ENCODE measurements at places on chromosomes 1 and 21.
A peak's percentile ranks its signal among the peaks of the same experiment; 100 is the strongest.

- no peak for DNase-seq
These were observed 88.5 kb upstream of the VAV3 start for GRCh38 chr1:108053270-108054013.

- no peak for DNase-seq
These were observed 16.1 kb upstream of the AJAP1 start for GRCh38 chr1:4638345-4638729.

DNA sequence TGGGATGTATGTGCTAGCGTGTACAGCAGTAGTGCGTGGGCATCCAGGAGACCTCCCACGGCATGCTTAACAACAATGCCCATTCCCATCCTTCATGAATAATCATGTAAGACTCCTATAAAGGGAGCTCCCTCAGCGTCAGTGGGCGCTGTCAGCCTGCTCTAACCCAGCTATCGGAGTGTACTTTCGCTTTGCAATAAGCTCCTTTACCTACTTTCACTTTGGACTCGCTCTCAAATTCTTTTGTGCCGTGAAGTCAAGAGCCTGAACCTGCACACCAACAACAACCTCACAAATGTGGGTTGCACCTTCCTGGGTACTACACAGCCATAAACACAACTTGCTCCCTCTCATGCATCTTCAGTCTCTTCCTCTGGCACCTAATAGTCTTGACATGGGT is 114.8 kb upstream of the PAXBP1 start:
- DNase-seq, result no peak

GRCh38 chr1:247530785-247531184 is 5.5 kb downstream of the OR2C3 start:
- DNase-seq, result no peak

DNA sequence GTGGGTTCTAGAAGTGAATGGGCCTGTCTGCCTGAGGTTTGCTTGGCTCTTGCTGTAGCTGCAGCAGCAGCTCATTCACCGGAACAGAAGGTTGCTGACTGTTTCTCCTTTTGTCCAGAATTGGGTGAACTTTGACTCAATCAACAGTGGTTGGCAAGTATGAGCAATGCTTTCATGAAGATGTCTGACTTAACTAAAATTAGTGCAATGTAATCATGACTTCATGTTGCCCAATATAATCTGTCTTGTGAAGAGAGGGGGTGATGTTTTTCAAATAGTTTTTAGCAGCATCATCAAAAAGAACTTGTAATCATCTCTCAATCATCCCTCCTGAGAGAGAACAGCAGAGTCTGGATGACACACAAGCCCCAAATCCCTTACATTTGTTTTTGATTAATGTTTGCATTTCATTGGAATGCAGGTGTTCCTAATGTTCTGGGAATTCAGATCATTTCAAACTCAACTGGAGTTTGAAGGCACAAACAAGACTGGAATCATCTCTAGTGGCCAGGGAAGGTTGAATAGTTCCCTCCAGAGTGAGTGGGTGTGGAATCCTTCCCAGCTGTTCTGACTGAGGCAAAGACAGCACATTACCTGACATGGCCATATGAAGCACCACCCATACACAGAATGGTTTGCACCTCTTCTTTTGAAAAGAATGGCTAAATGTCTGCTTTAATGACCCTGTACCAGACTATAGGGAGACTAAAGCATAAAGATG is 82.9 kb downstream of the HLX start:
- no peak for DNase-seq

- no peak for DNase-seq
These were observed 50.5 kb upstream of the DMRTB1 start for GRCh38 chr1:53408755-53409129.

DNA sequence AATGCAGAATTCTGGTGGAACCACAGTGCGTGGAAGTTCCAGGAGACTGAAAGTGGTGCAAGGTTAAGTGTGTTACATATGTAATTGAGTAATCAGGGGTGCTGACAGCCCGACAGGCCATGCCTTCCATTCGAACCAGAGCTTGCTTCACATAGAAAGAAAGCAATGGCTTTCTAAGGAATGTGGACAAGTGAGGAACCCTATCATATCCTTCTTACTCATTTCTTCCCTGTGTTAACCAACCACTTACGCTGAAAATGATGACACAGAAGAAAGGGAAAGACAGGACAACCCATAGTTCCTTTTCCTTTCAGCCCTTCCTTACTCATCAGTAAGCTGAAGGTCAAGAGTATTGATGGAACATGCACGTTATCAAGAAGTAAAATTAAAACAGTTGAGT is 48.1 kb upstream of the KCNA3 start:
- no peak for DNase-seq

DNA sequence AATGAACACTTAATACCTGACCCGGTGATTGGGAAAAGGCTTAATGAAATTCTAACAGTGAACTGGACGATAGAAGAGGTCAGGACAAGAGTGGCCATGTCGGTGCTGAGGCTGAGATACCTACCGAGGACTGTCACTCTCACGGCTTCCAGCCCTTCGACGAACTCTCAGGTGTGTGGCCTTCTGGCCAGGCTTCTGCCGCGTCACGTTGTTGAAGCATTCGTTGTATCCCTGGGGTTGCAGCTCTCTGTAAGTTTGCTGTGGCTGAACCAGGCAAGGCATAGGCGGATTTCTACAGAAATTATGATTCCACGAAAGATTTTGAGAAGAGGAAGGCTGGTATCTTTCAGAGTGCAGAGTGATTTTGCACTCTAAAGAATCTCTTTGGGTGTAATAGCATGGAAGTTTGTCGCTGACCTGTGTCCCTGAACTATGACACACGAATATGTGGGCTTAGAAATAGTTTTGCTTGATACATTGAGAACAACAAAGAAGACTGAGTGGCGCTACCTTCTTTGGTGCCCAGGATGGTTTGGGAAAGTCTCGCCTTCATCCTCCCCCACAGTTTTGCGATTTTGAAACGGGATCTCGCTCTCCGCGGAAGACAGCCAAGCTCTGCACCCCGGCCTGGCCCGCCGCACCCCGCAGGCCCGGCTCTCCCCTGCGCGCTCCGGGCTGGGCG is 403 bp upstream of the EPHX4 start:
- DNase-seq, result peak; percentile 39

DNA sequence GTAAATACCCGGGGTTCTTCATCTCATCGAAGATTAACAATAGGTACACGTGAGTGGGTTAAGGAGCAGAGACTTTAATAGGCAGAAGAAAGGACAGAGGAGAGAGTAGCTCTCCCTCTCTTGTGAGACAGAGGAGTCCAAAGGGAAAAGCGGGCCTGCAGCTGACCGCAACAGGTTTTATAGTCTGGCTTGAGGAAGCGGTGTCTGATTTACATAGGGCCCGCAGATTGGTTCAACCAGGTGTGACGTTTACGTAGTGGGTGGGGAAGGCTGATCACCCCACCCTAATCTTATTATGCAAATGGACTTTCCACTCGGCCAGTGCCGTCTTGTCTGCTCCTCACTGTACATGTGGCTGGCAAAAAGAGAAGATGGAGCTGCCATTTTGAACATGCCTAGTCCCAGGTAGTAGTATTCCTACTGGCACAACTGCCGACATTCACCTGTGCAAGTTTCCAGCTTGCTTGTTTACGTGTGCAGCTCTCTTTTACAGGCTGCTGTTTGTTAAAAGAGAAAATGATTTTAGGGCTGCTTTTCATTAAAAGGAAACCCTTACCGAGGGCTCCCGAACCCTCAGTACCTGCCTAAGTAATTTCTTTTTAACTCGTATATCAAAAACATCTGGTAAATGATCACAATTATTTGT is 10.6 kb downstream of the CDC14A start:
- no peak for DNase-seq

DNA sequence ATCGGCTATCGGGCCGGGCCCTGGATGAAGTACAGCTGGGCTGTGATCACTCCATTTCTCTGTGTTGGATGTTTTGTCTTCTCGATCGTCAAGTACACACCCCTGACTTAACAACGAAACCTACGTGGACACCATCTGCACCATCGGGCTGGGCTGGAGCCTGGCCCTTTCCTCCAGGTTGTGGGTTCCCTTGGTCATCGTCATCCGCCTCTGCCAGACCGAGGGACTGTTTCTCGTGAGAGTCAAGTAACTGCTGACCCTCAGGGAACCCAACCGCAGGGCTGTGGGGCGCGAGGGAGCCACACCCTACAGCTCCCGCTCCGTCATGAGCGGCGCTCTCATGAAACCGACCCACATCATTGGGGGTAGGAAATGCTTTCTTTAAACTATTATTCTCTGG is 842.4 kb upstream of the TMPRSS15 start:
- no peak for DNase-seq

DNA sequence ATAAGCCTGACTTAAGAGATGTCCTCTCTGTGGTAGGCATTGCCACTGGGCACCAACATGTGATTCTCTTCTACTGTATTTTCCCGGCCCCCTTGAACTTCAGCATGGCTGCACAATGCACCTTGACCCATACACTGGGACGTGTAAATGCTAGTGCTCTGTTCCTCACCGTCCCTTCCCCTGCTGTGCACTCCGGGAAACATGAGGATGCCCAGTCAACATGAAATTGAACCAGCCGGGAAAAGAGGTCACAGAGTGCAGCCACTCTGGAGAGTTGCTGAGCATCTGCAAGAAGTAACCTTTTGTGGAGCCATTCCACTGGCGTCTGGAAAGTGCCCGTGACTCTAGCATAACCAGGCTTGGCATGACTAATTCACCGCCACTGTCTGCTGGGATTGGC is 646.7 kb downstream of the NPHP4 start:
- DNase-seq, result no peak

DNA sequence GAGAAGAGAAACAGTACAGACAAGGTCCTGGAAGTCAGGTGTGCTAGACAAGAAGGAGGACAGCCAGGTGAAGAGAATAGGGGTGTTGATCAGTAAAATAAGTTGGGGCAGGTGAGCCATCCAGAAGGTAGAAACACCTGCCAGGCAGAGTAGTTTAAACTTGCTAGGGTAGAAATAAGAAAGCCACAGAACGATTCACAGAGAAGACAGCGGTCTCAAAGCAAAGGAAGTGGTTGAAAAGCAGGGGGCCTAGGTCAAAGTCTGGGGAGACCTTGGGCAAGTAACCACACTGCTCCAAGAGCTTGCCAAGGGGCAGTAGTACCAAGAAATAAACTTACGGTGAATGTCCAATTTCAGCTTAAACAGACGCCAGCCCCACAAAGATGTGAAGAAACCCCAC is 116.6 kb upstream of the PROX1 start:
- DNase-seq, result no peak

DNA sequence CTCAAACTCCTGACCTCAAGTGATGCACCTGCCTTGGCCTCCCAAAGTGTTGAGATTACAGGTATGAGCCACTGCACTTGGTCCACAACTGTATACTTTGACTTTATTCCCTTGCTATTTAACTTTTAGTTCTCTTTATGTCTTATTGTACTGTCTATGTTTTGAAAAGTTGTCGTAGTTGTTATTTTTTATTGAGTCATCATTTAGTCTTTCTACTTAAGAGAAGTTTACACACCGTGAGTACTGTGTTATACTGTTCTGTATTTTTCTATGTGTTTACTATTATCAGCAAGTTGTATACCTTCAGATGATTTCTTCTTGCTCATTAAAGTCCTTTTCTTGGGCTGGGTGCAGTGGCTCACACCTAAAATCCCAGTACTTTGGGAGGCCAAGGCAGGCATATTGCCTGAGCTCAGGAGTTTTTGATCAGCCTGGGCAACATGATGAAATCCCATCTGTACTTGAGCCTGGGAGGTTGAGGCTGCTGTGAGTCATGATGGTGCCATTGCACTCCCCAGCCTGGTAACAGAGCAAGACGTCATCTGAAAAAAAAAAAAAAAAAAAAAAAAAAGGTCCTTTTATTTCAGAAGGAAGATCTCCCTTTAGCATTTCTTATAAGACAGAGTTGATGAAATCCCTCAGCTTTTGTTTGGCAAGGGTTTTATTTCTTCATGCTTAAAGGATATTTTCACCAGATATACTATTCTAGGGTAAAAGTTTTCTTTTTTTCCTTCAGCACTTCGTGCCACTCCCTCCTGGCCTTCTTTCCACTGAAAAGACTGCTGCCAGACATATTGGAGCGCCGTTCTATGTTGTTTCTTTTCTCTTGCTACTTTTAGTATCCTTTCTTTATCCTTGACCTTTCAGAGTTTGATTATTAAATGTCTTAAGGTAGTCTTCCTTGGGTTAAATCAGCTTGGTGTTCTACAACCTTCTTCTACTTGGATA is 47.6 kb downstream of the TNFSF18 start:
- no peak for DNase-seq
